ENCODE measurements at places on chromosomes 11 and 22. TPM values are rescaled to one million over a fixed set of nuclear protein-coding genes. Genes with fewer than 3 reads are reported as not detected.

The CARD18 gene
- total RNA-seq, result not detected

The KDM4D gene
- 0.72 TPM for total RNA-seq

The OR8B8 gene
- total RNA-seq, result not detected

The PANX2 gene
- 0.75 TPM for total RNA-seq

The WT1 gene
- 0.99 TPM for total RNA-seq

The PRSS23 gene
- 309 TPM for total RNA-seq

The UPK3A gene
- total RNA-seq, result not detected

The KCNK4 gene
- total RNA-seq, result not detected

The KIAA1671 gene
- total RNA-seq, result 29.4 TPM

The NOX4 gene
- 19.8 TPM for total RNA-seq

The CRYBA4 gene
- total RNA-seq, result not detected

The SERPING1 gene
- 0.56 TPM for total RNA-seq
